T-helper 1 cell (primary cell): ENCODE measurements at places on chromosomes 6 and 20.

DNA sequence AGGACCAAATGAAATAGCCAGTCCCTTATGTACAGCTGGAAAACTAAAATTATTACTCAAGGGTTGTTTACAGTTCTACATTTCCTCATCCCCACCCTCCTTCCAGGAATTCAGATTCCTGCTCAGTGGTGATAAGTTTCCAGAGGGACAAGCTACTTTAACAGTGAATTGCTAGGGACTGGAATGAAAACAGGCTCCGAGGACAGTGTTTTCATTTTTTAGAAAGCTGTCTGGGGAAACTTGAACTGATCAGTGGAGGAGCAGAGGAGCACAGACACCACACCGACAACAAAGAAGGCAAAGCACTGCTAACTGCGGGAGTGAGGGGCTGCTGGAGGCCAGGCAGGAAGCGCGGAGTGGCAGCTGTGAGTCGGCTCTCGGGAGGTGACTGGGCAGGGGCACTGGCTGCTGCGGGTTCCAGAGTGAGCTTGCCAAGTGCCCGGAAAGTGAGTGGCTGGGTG, 322.2 kb downstream of the ESR1 start:
- DNase-seq, result no peak

DNA sequence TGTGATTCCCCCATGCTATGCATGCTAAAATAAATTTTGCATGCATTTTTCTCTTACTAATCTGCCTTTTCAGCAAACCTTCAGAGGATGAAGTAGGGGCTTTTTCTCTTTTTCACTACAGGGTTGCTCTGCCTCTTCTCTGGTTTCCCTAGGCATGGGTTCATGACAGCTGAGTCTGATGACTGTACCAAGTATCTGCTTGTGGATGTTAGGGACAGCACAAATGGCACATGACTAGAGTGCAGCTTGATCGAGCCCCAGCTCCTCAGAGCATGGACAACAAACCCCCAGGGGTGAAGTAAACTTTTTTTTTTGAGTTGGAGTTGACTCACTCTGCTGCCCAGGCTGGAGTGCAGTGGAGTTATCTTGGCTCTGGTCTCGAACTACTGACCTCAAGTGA, 57.1 kb upstream of the GCM1 start:
- no peak for DNase-seq

GRCh38 chr6:155850408-155850841, 394.8 kb upstream of the NOX3 start:
- DNase-seq, result no peak

DNA sequence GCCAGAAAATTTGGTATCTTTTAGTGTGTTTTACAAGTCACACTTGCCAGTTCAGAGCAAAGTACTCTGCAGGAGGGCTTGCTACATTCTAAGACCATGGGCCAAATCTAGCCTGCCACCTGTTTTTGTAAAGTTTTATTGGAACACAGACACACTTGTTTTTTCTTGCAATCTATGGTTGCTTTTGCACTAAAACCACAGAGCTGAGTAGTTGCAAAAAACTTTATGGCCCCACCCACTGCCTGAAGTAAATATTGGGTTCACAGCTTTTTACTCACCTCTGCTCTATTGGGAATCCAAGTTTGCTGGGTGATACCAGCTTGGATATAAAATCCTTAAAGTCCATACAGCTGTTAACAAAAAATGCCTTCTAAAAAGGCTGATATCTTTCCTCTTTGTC, 109.0 kb downstream of the ZFP64 start:
- DNase-seq, result no peak

GRCh38 chr6:168675933-168676551, 235.1 kb downstream of the SMOC2 start:
- DNase-seq, result no peak

GRCh38 chr6:153392156-153392555, 261.1 kb upstream of the RGS17 start:
- DNase-seq, result no peak

DNA sequence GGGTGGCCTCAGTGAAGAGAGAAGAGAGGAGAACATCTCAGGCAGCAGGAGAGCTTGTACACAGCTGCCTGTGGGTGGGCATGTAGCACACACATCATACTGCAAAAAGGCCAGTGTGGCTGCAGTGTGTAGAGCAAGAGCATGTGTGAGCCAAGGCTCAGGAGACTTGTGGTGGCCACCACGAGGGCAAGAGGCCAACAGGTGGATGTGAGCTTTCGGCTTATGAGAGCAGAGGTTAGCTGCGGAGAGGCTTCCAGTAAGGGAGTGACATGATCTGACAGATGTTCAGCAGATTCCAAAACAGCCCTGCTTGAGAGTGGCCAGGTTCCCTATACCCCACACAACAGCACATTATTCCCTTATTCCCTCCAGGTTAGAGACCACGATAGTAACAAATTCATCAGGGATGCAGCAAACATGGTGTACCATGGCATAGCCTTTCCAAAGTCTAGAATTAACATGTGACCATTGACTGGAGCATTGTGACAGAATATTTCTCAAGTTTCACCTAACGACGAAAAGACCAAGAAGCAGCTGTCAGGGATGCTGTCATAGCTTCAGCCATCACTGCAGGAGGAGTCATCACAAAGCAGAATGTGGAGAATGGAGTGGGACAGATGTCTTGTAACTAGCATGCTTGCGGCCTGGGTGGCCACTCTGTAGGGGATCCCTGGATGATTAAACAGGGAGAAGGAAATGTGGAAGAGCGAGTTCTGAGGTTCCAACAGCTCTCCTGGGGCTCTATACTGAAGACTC, 23.1 kb downstream of the HM13 start:
- no peak for DNase-seq

DNA sequence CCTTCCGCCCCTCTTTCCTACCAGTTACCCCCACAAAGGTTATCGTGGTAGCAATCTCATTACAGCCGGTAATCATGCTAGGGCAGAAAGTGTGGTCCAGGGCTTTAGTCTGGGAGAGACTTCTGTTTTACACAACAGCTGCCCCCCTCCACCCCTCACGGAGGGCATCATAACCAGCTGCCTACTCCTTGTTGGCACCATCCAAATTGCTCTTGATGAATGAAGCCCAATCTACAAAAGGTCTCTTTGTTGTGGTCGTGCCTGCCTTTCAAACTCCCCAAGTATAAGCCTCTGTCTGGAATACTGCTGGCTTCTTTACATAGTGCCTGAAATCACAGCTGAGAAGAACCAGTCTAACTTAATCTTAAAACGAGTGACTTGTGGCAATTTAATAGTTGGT, 157.9 kb downstream of the INSM1 start:
- DNase-seq, result no peak

DNA sequence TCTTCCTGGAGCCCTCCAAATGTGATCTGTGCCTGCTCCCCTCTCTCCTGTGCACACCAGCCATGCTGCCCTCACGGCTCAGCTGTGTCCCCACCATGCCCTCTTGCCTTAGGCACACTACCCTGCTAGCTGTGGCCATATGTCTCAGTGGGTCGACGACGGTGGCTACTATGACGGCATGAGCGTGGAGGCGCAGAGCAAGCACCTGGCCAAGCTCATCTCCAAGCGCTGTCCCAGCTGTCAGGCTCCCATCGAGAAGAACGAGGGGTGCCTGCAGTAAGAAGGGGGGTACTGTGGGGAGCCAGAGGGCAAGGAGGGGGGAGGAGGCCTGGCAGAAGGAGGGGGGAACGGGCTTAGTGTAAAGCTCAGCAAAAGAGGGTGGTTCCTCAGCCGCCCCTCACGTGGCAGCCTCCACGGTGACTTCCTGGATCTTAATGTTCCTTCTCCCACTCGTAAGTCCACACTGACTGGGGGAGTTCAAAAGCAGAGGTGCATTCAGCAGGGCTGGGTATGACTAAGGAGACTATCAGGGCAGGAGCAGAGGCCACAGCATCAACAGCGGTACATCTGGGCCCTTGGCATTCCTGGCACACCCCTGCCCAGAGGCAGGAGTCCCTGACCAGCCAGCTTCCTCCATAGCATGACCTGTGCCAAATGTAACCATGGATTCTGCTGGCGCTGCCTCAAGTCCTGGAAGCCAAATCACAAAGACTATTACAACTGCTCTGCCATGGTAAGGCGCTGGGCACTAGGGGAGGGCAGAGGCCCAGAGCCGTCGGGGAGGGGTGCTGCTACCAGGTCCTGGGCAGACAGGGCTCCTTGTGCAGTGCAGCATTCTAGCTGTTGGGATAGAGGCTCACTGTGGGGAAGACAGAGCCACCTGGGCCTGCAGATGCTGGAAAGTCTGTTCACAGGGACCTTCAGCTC, 8.0 kb downstream of the DNPH1 start:
- no peak for DNase-seq

DNA sequence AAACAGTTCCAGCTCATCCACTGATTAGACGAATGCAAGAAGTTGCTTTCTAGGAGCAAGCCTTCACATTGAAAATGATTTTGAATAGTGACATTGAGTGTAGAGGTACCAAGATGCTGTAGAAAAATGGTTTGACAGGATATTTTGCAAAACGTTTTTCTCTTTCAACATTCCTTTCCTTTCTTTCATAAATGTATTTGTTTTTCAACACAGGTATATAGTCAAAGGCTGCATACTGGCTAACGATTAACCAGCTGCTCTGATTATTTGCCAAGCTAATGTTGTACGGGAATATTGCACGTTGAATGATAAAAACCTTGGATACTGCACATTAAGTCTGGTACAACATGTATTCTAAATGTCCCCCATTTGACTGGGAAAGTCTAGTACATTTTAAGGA, 78.8 kb upstream of the TENT5A start:
- DNase-seq, result no peak

- DNase-seq, result no peak
These were observed 68.8 kb upstream of the NNAT start for GRCh38 chr20:37452236-37452635.

DNA sequence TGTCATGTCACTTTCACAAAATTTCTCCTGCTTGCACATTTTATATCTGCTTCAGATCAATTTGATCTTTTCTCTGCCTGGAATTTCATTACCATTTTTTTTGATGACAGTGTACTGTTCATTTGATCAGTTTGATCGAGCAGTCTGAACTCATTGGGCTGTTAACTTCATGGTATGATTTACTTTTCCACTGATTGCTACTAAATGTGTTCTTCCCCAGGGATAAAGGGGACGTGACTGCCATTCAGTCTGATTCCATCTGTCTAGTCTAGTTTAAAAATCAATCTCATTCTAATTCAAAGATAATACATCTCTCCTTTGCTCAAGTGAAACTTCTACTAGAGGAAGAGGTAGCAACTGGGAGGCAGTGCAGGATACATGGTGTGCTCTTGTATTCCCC, 21.1 kb downstream of the LAMP5 start:
- DNase-seq, result no peak

DNA sequence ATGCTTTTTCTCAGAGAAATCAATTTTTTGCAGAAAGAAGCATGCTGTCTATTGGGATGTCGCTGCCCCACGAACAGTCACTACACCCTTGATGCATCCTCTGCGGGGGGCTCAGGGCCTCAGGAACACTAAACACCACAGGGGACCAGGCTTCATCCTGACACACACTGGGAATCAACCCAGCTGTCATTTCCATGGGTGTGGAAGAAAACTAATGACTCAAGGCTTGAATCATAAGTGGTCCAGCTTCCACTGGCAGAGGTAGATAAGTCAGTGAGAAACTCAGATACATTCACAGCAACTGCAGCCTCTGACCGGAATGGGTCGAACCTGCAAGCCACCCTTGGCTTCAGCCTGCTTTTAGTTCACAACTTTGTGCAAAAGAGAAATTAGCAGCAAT, 81.3 kb upstream of the SPTLC3 start:
- no peak for DNase-seq

DNA sequence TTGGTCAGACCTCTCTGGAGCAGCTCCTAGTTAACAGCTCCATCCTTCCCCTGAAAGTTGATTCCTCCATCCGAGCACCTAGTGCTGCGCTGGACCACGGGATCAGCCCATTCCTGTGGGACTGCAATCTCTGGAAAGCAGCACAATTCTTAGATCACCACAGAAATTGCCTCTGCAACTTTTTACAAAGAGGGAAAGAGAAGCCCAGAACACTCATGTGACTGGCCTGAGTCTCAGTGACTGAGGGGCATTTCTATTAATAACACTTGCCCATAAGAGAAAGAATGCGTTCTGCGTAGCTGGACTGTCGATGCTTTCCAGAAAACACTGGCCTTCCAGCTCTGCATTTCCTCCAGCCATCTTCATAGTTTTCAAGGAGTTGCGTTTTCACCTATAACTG, 18.3 kb downstream of the MPC1 start:
- no peak for DNase-seq

DNA sequence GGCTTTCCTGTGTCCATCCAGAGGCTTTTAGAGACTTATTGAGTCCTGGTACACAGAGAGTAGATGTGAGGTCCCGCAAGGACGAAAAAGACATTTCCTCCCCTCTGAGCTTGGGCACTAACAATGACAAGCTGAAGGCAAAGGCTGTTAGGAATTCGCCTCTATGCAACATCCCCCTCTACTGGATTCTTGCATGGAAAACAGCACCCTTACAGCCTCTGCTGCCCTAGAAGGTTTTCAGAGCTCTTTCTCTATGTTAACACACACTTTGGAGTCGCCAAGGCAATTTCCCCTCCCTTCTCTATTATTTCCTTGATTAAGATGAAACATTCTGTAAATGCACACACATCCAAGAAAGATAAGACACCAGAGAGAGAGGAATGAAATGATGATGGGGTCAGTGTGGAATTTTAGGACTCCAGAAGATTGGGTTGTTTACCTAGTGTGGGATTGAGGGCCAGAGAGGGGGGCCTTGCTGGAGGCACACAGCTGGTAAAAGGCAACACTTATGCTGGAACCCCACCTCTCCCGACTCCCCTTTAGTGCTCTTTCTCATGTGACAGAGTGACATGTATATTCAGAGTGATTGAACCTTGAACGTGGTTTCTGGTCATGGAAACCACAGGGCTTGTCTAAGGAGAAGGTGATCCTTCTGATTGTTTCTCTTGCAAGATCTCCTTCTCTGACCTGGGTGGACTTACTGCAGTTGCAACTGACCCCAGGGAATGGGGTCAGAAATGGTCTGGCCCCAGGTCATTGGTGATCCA, 300.7 kb downstream of the CLIC5 start:
- no peak for DNase-seq

GRCh38 chr6:169293196-169293595, 39.5 kb upstream of the THBS2 start:
- DNase-seq, result no peak
